Right hindlimb (tissue), 1 donor: ENCODE measurements at places on chromosomes 4 and X.

DNA sequence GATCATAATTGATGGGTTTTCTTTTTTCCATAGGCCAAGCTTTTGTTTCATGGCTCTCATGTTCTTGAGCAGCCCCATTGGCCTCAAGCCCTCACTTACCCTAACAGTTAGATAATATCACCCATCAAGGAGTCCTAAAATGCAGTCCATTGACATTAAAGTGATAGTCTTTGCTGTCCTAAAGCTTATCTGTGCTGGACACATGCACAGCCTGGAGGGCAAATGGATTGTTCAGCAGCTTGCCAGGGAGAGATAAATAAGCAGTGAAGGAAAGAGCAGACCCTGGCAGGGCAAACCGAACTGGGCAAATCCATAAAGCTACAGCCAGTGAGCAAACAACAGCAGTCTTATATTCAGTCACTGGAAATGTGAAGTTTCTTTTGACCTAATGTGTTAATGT, 199.6 kb upstream of the MID1 start:
- no peak for DNase-seq

- DNase-seq = no peak
Observed at GRCh38 chrX:97126020-97126419, 242.3 kb downstream of the RPA4 start.

- no peak for DNase-seq
Observed at GRCh38 chr4:157165935-157166610, 54.5 kb upstream of the GRIA2 start.

GRCh38 chr4:153154007-153154975, 50.0 kb upstream of the TRIM2 start:
- peak; percentile 45 for DNase-seq

DNA sequence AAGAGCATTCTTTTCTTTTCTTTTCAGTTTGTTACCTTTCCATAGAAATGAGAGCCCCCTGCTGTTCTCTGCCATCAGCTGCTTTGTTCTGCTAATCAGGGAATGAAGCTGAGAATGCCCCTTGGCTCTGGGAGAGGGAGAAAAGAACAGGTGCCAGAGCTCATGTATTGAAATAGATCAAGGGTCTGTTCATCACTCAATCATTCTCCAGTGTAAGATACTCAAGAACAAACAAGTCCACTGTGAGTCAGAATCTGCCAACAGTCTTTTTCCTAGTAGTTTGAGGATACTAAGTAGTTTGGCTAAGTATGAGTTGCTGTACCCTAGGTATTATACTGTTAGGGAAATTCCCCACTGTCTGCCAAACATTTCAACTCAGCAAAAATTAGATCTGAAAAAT, 144.3 kb downstream of the RTL3 start:
- DNase-seq = no peak

GRCh38 chr4:67531379-67531962, 13.8 kb downstream of the CENPC start:
- DNase-seq = peak; percentile 21

- DNase-seq = no peak
Observed at GRCh38 chr4:181364504-181364903, 878.7 kb upstream of the TENM3 start.

GRCh38 chr4:15238720-15239119, 189.1 kb upstream of the C1QTNF7 start:
- peak; percentile 54 for DNase-seq

DNA sequence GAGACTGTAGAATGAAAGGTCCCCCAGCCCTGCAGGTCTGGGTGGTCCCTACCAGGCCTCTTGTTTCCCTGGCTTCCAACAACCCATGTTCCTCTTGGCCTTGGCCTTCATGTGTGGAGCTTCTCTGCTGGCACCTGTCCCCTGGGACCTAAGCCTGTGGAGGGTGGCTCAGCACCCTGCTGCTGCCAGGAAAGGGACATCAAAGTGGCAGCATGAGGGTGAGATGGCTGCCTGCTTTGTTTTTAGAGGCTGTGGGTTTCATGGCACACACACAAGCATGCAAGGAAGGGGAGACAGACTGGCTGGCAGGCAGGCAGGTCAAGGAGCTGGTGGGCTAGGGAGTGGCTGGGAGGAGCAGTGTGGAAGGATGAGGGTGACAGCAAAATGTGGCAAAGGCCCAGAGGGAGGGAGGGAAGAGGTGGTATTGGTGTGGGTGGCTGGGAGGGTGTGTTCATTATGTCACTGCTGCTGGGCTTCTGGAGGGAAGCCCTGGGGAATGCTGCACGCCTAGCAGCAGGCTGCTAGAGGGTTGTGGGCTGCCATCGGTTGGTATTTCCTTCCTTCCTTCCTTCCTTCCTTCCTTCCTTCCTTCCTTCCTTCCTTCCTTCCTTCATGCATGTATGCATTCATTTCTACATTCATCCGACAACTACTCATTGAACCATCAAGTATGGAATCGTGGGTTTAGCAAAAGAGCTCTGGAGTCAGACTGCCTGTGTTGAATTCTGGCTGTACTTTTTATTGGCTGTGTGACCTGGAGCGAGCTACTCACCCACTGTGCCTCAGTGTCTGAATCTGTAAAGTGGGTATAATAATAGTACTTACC, 128.7 kb upstream of the PJA1 start:
- DNase-seq = no peak

DNA sequence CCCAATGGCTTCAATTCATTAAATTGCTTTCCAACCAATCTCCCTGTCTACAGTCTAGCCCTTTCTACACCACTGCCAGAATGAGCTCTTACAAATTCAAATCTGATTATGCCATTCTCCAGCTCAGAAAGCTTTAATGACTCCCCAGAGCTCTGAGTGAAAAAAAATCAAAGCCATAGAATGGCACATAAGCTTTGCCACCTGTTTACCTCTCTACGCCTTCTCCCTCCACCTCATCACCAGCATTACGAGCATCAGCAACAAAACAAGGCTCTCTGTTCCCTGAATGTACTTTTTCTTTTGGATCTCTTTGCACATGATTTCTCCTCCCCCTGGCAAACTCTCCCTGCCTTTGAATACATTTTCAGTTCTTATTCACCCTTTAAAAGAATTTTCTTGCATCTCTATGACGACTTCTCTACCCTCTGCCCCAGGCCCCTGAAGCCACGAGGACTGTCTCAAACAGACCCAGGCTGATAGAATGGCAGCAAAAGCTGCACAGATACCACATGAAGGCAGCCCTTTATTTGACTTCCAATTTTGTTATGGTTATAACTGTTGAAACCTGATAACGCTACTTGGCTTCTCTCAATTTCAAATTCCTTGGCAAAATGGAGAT, 516.0 kb downstream of the PCDH7 start:
- no peak for DNase-seq

- no peak for DNase-seq
Observed at GRCh38 chr4:168942985-168943384, 67.1 kb downstream of the CBR4 start.

GRCh38 chr4:183843248-183843671, 61.8 kb upstream of the STOX2 start:
- DNase-seq = peak; percentile 46

GRCh38 chrX:68180579-68180978, 252.7 kb downstream of the OPHN1 start:
- no peak for DNase-seq

DNA sequence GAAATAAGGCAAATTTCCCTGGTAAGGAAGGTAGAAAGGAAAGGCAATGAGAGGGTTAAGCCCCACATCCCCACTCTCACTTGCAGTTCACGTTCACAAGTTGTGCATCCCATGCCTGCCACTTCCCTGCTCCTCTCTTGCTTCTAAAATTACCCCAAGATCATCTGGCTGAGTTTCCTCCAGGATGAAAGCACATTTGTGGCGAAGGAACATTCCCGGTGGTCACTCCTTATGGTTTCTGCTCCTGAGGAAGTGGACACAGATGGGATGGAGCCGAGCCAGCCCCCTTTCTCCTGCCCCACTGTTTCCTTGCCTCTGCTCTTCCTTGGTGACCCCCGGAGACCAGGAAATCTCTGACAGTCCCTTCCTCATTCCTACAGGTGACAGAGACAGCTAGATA, 37.5 kb downstream of the SPINK2 start:
- no peak for DNase-seq

DNA sequence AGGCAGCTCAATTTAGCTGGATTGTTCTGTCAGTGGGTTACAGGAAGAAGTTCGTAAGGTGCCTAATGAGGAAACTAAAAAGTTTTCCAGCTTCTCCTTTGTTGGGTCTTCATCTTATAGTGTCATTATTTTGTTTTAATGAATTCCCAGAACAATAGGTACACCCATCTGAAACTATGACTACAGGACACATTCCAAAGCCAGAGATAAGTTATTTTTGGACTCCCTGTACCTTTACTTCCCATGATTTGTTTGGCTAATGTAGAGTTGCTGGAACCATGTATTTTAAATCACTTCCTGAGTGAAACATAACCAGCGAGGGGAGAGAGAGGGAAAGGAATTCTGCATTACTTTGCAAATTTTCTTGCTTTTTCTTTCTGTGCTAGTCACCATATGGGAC, 114.0 kb downstream of the CLCN5 start:
- DNase-seq = no peak

DNA sequence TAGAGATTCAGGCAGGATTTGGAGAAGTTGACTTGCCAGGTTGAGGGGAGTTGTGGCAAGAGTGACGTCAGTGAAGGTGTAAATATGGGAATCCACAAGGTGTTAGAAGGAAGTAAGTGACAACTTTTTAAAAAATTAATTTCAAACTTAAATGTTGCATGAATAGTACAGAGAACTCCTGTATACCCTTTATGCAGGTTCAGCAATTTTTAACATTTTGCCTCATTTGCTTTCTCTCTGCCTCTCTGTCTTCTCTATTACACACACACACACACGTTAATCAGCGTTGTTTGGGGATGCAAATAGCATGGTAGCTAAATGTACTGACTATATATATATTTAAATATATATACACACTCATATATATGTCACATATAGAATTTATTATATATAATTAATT, 273.7 kb downstream of the SMARCA1 start:
- DNase-seq = no peak

DNA sequence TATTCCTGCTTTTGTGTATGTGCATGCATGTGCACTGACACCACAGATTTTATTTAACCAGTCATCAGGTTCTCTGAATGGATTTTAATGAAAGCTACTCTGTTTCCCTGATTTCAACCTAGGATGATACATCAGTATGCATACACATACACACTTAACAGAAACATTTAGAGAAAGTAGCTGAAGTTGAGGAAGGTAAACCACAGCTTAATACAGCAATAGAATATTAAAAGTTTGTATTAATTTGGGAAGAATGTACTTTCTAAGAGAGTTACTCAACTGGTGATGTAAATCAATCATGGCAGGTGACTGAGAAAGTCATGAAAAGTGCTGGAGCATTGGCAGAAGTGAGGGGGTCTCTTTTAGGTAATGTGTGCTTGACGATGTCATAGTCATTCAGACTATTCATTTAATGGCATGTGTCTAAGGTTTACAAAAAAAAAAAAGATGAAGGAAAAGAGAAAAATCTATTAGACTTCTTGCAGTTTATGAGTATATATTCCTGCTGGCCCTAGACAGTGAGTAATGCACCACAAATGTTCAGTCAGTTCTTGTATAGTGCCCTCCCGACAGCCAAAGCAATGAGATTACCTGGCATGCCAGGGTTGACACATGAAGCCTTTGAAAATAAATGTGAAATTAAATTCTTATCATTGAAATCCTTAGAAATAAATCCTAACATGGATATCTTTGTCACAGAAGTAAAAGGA, 187.6 kb downstream of the RAPGEF2 start:
- DNase-seq = no peak

- DNase-seq = no peak
Observed at GRCh38 chr4:101022151-101023024, 324.9 kb downstream of the PPP3CA start.

DNA sequence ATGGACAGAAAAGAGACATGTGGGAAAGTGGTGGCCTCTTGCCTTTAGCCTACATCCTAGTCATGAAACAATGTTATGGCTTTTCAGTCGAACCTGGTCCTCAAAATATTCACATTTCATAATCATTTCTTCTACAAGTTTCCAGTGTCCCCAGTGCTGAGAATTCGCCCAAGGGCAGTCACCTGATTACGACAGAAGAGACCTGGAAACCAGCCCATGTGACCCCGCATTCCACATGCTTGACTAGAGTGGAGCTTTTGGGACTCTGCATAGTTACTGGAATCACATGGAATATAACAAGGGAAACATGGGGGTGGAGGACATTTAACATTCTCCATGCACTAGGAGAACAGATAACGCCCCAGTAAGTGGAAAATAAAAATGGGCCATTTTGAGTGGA, 100.1 kb downstream of the PPARGC1A start:
- no peak for DNase-seq

DNA sequence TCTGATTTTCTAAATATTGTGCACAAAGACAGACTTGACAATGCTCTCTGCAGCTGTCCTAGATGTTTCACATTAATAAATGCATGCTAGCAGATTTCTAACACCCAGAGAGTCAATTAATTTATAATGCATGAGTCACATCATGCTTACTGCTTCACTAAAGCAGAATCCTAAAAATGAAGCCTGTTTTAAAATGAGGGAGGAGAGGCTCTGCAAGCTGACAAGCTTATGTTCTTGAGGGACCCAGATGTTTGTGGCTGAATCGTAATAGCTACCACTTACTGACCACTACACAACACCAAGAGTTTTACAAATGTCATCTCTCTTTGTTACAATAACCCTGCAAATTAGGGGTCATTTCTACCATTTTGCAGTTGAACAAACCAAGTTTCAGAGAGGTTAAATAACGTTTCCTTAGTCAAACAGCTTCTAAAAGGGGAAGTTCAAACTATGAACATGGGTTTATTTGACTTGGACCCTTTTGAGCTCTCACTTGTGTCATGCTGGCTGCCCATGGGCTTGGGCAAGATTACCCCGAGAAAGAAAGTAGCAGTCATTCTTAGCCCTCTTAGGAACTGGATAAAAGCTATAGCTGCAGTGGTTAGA, 262.7 kb upstream of the ETNPPL start:
- DNase-seq = no peak

- DNase-seq = no peak
Observed at GRCh38 chr4:24734511-24734910, 60.9 kb upstream of the SOD3 start.

DNA sequence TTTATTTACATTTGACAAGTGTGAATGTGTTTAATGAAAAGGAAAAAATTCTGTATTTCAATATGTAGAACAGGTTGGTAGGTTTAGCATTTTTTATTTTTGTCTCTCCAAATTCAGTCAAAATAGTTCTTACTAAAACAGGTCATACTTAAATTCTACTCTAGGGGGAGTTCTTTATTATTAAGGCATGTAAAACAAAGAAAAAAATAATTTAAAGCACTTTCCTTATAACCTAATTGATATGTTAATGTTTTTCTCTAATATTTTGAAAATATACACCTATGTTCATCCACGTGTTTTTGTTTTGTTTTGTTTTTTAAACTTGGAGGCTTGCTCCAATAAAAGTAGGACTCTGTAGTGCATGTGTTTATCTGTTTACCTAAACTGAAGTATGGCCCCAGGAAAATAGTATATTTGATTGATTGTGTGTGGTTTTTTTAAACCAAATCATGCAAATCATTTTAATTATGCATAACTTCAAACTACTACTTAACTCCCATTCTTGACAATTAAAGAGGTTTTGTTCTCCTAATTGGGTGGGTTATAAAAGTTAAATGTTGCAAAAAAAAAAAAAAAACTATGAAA, 562.7 kb downstream of the RPA4 start:
- no peak for DNase-seq
